ENCODE measurements at places on chromosomes 13 and 19.
A peak's percentile ranks its signal among the peaks of the same experiment; 100 is the strongest.

DNA sequence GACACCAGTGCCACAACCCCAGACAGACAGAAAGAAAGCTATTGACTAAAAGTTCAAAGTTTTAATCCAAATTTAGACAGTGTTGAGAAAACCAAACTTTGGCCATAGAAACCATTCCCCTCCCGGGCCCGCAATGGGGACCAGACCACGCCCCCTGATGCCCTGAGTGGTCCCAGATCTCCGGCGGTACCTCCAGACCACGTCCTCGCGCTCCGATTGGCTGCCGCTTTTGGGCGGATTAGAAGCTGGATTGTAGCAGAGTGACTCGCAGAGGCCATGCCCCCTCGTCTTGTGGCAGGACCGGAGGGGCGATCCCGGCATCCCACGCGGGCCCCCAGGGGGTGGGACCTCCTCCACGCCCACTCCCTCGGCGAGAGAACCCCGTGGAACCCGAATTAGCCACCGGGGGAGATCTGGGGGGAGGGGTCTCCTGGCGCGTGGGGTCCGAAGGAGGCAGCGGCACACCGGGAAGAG lies 797 bp upstream of the HSD17B14 start:
- peak; percentile 54 for DNase-seq

DNA sequence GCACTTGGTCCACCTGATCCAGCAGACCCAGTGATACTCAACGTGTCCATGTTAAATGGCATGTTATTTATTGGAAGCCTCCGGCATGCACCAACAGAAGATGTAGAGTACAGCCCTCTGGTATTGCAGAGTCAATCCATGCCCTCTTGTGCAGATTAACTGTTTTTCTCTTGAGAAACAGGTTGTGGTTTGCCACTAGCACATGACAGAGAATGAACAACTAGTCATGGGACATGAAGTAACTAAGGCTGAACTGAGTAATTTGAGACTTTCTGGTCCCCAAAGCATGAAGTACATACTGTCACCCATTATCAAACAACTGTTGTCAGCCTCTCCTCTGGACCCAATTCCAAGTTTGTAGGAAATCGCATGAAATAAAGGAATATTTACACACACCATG lies 3.2 kb downstream of the ZNF562 start:
- no peak for DNase-seq

DNA sequence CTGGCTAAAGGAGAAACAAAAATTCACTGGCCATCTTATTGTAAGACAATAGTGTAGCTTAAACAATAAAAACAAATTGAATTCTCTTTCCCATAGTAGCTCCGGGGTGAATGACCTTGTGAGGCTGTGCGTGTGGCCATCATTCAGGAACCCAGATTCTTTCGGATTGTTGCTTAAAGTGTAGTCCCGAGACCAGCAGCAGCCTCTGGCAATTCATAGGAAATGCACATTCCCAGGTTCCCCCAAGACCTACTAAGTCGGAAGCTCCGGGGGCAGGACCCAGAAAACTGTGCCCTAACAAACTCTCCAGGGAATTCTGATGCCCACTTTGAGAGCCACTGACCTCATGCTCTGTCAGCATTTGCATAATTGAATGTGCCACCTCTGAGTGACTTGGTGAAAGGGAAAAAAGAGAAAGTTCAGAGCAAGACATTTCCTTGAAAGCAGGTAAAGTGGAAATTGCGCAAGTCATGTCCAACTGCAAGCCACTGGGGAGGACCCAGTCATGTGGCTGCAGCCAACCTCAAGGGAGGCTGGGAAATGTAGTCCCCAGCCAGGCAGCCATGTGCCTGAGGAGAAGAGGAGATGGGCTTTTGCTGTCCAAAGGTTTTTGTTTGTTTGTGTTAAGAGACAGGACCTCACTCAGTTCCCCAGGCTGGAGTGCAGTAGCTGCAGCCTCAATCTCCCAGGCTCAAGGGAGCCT lies 50.7 kb upstream of the PNMA8B start:
- no peak for DNase-seq

GRCh38 chr19:13209484-13210338 lies 59.5 kb downstream of the IER2 start:
- no peak for DNase-seq

DNA sequence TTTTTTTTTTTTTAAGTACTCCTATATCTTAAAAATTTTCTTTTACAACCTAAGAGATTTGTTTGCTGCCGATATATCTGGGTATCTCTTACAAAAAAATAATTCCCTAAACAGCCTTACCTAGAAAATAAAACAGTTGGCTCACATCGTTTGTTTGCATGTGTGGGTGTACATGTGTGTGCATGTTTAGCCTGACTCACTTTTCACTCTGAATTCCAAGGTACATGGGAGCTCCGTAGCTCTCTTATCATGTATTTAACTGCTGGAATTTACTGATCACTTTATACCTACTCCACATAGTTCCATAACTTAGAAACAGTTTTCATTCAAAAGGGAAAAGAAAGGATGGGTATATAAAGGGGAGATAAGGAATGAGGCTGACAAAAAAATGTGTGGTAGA lies 616.5 kb downstream of the GPC6 start:
- DNase-seq: no peak

DNA sequence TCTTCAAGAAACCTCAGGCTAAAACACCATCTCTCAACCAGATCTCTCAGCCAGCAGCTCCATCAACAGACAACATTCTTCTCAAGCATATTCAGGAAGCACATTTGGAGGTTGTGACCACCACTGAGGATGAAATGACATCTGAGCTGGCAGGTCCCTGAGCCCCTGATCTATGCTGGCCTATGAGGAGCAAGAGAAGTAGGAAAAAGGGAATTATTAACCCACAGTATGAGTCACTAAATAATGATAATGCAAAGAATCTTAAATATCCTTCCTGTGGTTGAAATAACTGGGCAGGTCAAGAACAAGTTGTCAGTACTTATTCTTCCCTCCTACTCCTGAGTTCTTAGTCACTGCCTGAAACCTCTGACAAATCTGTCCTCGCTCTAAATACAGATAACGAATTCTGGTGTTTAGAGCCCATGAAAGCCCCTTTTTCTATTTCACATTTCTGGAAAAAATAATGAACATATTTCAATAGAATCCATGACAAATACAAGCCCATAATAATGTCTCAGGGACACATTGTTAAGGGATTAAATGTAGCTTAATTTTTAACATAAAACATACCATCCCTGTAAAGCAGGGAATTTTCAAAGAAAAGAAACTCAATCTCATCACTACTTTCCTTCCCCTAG lies 225.8 kb upstream of the IRS2 start:
- no peak for DNase-seq

DNA sequence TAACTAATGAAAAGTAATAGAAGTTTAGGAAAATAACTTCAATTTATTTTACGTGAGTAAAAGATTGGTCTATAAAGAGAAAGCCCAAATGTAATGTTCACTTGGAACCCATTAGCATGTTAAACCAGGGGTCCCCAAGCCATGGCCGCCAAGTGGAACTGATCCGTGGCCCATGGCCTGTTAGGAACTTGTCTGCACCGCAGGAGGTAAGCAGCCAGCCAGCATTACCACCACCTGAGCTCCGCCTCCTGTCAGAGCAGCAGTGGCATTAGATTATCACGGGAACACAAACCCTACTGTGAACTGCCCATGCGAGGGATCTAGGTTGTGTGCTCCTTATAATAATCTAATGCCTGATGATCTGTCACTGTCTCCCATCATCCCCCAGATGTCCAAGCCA lies 818.7 kb upstream of the GPC6 start:
- no peak for DNase-seq

- DNase-seq: peak; percentile 63
These were observed 770 bp downstream of the HNRNPM start for GRCh38 chr19:8445488-8446001.

Measured in NCI-H2081 (cell line).